ENCODE measurements at places on chromosomes 16 and 17.

DNA sequence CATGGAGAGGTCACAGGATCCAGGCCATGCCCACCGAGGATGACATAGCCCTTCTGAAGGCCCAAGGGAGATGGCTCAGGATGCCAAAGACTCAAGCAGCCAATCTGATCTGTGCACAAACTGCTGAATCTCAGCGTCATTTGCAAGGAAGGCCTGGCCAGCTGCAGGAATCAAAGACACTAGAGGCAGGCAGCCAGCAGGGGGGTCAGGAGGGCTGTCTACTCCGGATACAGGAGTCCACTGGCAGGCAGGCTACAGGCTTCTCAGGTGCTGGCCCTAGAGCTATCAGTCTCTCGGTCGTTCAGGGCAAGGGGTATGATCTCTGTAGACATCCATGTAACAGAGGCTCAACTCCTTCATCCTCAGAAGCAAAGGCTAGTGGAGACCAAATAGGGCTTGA, 1735.3 kb downstream of the TP53TG3F start:
- no peak for DNase-seq

DNA sequence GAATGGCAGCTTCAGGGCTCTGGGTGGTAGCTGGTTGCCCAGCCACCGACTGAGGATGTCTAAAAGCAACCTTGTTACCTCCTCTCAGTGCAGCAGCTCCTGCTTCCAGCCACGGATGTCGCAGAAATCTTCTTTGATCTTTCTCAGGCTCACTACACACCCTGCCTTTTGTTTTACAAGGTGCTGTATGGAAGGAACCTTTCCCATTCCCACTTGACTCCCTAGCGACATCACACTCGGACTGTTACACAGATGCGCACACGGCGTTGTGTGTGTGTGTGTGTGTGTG, 135.8 kb upstream of the CPHXL start:
- no peak for DNase-seq

- peak; percentile 88 for DNase-seq
Observed at GRCh38 chr17:7857713-7858521, at the start of gene CYB5D1. Gene CYB5D1 (plus strand): TSS chr17:7858003. CDS start chr17:7858135, 132 bp downstream.

- DNase-seq = peak; percentile 69
Observed at GRCh38 chr17:82065638-82066303, at the start of gene DUS1L. Gene DUS1L (minus strand): TSS chr17:82065804. CDS start chr17:82065059, 745 bp downstream.

GRCh38 chr16:89143201-89143741, 28.3 kb upstream of the CDH15 start:
- DNase-seq = no peak

DNA sequence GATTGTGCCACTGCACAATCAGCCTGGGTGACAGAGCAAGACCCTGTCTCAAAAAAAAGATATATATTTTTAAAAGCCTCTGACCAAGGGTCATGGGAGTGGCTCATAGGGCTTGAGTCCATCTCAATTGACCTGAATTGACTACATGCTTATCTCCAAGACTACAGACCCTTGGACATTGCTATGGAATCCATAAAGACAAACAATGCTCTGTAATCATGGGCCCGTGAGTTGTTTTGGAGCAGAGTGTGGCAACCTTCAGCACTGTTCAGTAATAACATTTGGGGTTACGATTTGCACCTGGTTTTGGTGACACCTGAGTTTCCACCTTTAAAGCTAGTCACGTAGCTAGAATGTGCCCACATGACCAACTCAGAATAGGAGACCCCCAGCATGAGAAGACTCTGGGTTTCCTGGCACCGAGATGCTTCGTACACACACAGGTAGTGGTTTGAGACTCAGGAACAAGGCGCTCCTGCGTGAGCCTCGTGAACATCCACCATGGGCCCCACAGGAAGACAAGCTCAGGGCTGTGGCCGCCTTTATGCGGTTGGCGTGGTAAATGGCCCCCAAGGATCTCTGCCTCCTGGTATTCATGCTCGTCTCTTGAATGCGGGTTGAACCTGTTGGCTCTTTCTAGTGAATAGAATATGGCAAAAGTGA, 66.6 kb upstream of the RPH3AL start:
- DNase-seq = peak; percentile 41

GRCh38 chr16:70746040-70746707, 54.8 kb downstream of the VAC14 start:
- no peak for DNase-seq

GRCh38 chr16:87295661-87296531, 21.3 kb downstream of the C16orf95 start:
- DNase-seq = no peak

DNA sequence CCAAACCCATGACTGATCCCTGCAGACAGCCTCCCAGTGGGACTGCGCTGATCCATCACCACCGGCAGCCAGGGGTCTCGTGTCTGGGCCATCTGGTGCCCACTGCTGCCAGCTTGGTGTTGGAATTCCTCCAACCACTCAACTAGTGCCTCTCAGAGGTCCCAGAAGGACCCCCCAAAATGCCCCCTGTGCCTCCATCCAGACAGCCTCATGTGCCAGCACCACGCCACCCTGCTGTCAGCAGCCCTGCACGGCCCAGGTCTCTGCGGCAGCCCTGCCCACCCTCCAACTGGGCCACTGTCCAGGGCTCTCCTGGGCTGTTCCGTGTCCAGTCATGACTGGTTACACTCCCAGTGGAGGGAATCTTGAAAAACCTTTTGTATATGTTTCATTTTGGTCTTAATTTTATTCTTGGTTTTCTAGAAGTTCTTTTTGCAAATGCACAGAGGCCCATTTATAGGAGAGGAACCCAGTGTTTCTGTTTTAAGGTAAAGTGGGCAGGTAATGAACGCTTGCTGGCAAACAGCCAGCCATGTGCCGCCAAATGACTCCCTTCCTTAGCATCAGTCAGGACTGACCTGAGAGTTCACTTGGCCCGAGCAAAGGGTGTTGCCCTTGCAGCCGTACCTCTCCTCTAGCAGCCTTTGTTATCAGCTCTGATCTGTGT, 34.6 kb downstream of the GRIN2C start:
- no peak for DNase-seq

GRCh38 chr17:73083432-73083831, 9.1 kb downstream of the SLC39A11 start:
- DNase-seq = no peak

DNA sequence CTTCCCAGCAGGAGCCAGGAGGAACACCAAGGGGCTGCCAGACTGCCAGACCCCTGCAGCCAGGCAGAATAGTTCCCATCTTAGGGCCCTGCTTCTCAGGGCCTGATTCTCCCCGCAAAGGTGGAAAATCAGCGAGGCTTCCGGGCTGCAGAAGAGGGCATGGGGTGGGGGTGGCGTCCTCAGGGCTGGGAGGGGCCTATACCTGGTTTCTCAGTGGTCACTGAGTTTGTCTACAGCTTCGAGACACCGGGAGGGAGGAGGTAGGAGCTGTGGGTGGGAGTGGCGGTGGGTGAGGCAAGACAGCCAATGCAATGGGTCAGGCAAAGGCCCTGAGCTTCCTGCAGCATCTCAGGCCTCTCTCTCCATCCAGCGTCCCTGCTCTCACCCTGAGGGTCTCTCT, 14.3 kb downstream of the LRRC75A start:
- no peak for DNase-seq

GRCh38 chr16:57036945-57037344, 47.6 kb downstream of the NLRC5 start:
- no peak for DNase-seq

DNA sequence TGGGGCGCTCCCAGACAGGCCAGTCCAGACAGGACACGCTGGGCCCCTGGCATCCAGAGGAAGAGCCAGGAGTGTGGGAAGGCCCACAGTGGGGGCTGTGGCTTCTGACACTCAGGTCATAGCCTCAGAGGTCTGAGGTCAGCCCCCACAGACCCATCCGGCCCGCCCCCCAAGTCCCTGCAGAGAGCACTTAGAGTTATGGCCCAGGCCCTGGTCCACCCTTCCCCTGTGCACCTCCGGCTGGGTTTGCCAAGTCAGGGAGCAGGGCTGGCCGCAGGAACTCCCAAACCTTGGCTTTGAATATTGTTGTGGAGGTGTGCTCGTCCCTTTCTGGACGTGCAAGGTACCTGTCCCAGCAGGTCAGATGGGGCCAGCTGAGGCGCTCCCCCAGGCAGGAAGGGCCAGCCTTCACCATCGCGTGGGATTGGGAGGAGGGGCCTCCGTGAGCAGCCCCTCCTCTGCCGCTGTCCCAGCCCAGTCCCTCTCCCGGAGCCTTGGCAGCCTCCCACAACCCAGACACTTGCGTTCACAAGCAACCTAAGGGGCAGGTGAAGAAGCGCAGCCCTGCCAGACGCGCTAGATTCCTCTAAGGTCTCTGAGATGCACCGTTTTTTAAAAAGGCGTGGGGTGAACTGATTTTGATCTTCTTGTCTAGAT, 74.6 kb downstream of the SOCS1 start:
- no peak for DNase-seq

DNA sequence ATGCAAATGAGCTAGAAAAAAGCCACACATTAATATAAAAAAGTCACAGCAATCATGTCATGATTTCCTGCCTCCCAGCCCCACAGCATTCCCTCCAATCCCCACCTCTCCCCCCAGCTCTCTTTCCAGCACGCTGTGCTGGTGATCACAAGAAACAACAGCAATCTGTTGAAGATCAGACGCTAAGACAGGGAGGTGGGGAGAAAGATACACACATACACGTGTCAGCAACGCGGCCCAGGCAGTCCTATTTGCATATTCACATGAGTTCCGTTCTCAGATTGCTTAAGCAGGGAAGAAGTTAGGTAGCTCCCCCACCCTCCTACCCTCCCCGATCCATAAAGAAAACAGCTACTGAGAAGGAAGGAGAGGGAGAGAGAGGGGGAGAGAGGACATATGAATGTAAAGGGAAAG, 405.5 kb upstream of the PSMD7 start:
- DNase-seq = no peak

- no peak for DNase-seq
Observed at GRCh38 chr17:46736100-46736499, 82.4 kb downstream of the WNT3 start.

DNA sequence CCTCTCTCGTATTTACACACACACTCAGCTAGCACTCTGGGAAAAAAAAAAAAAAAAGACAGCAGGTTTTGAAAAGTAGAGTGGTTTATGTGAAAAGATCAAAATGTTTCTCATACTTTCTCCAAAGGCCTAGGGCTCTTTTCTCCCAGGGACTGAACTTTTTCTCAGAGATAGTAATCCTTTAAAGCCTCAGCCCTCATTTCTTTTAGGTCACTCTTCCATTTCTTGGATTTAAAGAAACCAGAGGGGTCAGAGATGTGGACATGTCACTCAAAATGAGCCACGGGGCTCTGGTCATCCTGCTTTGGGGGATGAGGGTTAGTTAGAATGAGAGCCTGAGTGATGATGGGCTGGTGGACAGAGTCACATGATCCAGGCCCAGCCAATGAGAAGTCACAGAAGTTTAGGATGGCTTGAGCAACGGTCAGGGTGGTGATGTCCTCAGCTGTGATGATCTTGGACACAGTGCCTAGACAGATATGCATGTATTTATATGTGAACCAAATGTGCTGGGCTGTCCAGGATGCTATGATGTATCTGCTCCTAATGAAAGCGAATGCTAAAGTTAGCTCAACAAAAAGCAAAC, 33.7 kb upstream of the AXIN2 start:
- DNase-seq = no peak

GRCh38 chr16:14028202-14028601, 42.9 kb upstream of the MRTFB start:
- DNase-seq = no peak

DNA sequence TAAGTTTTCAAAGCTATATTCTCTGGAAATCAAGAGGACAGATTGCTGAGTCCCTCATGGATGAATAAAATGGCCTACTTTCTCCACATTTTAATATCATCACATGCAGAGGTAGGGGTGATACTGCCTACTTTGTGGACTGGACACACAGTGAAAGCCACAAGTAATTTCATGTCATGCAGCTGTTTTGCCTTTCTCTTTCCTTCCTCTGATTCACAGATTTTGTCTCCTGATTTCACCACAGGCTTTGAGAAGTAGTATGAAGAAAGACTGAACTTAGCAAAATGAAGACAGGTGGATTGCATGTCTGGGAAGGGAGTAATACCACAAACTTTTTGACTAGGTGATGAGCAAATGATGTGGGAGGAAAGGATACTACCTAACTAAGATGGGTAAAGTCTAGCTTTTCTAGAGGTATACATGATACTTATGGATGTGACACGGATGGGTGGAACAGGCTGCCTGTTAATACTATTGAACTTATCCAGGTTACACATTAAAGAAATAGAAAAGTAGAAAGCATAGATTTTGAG, 478.4 kb upstream of the GOT2 start:
- no peak for DNase-seq

GRCh38 chr16:5309946-5310611, 212.5 kb upstream of the EEF2KMT start:
- DNase-seq = no peak

GRCh38 chr16:12958366-12958765, 57.0 kb downstream of the SHISA9 start:
- no peak for DNase-seq

DNA sequence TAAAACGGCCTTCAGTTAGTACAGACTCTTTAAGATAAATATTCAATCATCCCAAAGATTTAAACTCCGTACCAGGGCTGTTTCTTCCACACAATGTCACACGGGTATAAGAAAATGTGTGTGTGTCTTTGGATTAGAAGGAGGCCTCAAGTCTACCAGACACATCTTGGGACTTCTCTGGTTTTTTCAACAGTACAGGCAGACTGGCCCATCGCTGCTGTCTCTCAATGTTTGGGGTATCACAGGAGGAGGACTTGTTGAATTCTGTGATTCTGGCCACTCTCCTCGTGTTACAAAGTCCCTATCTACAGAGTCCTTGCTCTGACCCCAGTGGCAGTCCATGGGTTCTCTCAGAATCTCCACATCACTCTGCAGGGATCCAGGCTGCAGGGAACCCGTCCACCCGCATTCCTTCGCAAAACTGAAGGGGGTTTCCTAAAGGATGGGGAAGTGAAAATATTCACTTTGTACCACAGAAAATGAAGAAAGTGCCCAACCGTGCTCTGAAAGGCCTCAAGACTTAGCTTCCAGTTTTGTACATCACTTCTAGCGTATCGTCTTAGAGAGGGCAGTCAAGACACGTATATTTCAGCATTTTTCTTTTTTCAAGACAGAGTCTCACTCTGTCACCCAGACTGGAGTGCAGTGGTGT, 373.2 kb downstream of the NPIPA8 start:
- DNase-seq = no peak

DNA sequence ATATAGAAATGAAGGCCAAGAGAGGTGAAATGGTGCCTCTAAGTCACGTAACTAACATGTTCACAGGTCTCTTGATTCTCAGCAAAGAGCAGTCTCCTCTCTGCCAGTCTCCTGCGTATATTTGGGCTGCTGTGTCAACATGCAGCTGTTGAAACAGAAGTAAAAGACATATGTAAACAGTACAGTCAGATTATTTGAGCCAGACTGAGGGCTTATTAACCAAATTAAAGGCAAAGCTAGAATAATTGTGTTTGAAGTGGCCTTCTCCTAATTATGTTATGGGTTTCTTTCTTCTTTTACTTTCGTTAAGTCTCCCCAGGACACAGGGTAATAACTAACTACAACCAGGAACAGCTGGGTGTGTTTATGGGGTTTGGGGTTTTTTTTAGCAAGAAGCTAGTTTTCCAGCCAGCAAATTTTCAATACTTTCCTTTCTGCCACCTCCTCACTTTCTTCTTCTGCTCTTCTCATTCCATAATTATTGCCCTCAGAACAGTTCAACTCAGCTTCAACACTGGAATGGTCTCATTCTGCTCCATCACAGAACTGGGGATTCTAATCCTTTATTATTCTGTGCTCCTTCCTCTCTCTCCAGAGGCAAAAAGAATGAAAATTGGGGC, 18.4 kb downstream of the G6PC1 start:
- DNase-seq = no peak

GRCh38 chr17:57011491-57012015, 33.6 kb downstream of the SCPEP1 start:
- DNase-seq = no peak

GRCh38 chr17:82977606-82978005, 101.8 kb upstream of the METRNL start:
- DNase-seq = no peak

Measured in activated T-helper 2 cell treated with anti-CD3 and anti-CD28 coated beads, Interferon-gamma antibody, Interleukin-2, Interleukin-4, amounts not matched to agents 10 μg/mL and 5 μg/mL and 100 μg/mL, durations not matched to agents 14 hours and 24 hours and 36 hours (primary cell).